ENCODE measurements at places on chromosomes 11 and 22.

DNA sequence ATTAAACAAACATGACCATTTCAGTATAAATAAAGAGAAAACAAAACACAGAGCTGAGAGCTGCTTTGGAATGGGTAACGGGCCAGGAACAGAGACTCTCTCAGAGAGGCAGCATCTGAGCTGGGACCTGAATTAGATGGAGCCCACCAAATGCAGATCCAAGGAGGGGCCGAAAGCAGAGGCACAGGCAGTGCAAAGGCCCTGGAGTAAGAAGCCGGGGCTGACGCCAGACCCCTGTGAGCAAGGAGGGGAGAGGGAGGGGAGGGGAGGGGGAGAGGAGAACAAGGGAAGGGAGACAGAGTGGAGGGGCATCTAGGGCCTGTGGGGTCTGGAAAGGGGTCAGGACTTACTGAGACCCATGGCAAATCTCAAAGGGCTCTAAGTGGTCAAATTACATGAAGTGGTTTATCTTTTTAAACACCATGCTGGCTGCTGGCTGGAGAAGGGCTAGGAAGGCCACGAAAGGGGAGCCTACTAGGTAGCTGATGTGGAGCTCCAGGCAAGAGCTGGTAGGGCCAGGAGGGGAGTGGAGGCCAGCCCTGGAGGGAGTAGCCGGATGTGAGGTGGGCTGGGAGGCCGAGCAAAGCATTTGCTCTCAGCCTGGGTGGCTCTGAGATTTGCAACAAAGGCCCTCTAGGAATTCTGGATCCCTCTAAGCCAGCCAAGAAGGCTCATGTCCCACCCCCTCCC lies 3.2 kb downstream of the OSBPL5 start:
- DNase-seq: no peak

- DNase-seq: peak; percentile 3
These were observed 89.7 kb downstream of the RELT start for GRCh38 chr11:73465871-73466270.

DNA sequence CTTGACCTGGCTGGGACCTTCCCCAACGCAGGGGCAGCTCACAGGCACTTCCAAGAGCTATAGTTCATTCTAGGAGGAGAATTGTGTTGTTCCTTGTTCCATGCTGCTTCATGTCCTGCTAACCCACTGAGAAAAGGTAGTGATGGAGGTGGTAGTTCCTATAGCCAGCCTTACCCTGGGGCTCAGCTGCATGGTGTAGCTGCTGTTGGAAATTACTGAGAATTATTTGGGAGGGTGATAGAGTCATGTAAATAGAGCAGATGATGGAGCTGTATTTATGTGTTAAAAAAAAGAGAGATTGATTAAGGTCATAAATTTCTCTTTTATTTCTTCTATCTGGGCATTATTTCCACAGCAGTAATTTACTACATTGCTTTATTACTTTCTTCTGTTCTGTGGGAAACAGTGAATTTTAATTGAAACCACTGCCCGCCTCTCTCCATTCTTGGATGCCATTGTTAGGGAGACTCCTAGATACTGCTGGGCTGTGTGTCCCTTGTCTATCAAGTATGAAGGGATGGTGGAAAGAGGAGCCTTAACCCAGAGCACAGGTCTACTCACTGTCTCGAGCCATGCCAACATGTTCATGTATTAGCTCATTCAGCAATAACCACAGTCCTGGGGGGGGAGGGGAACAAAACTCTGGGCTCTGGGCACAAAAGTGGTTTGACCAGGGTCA lies 309.2 kb downstream of the FAT3 start:
- no peak for DNase-seq

- no peak for DNase-seq
These were observed 150.7 kb downstream of the TRPC6 start for GRCh38 chr11:101433151-101433550.

DNA sequence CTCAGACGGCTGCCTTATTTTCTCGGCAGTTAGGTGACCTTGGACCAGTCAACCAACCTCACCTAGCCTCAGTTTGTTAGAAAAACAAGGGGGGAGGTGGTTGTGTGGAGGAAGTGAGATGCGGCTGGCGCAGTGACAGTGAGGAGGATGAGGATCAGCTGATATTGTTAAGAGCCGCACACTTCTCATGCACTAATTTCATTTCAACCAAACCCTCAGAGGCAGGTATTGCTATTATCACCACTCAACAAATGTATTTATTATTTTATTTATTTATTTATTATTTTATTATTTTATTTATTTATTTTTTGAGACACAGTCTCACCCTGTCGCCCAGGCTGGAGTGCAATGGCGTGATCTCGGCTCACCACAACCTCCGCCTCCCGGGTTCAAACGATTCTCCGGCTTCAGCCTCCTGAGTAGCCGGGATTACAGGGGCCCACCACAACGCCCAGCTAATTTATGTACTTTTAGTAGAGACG lies 2.1 kb downstream of the LGALS1 start:
- no peak for DNase-seq

DNA sequence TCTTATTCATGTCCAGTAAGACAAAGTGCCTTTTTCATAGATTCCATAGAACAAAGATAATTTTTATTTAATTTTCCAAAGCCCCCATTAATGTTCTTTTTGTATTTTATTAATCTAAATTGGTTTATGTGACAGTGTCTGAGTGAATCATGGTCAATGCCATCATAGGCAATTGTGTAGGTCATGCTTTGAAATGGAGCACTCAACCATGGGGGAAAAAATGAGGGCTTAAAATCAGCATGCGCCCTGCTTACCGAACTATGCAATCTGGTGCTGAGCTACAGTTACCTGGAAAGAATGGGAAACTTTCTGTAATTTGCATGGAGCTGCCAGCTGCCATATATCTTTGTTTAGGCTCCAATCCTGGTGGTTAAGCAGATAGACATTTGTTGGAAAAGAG lies 28.4 kb upstream of the RAB38 start:
- DNase-seq: no peak

- DNase-seq: peak; percentile 95
These were observed 111.4 kb downstream of the SPON1 start for GRCh38 chr11:14073849-14074476.

DNA sequence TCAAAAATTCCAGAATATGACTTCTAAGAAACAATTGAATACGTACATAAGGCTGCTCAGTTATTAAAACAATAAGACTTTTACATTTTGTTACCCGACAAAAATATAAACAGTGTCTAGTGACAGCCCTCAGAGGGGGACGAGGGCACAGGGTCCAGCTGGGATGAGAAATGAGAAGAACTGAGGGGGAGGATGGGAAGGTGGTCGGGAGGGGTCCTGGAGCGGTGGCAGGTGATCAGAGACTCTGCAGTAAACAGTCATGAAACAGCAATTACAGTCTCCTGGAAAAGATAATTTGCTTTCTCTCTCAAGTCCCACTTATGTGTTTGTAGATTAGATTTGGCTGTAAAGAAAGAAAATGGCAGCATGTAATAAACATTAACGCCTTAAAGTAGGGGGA lies 56.0 kb downstream of the PACSIN2 start:
- no peak for DNase-seq

DNA sequence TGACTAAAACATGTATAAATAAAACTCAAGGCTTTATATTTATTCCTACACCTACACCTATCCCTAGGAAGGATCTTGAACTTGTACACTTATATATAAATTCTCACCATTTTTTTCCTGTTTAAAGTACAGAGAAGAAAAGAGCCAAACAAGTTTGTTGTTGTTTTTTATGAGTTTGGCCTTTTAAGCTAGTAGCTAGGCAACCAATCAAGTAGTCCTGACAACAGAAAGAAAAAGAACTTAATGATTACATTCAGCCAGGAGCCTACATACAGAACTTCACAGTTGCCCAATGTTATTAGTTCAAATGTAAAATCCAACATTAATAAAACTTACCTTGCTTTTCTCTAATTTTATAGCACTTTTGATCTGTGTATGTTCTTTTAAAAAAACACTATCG lies 316.2 kb downstream of the SOX6 start:
- DNase-seq: no peak

DNA sequence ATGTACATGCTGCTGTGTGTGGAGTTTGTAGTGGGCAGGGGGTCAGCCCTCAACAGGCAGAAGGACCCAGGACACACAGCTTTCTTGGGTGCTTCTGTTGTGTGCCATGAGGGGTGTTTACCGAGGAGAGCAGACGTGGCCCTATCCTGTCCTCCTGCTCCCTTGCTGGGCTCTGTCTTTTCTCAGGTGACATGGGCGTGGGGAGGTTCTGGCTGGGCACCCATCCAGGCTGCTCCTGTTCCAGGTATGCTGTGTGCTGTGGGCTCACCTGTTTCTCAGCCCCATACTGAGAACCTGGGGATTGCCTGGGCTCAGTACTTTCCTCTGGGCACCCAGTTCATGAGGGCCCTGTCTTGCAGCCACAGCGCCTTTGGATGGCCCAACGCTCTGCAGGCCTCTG lies 23.3 kb downstream of the MICALL1 start:
- no peak for DNase-seq

DNA sequence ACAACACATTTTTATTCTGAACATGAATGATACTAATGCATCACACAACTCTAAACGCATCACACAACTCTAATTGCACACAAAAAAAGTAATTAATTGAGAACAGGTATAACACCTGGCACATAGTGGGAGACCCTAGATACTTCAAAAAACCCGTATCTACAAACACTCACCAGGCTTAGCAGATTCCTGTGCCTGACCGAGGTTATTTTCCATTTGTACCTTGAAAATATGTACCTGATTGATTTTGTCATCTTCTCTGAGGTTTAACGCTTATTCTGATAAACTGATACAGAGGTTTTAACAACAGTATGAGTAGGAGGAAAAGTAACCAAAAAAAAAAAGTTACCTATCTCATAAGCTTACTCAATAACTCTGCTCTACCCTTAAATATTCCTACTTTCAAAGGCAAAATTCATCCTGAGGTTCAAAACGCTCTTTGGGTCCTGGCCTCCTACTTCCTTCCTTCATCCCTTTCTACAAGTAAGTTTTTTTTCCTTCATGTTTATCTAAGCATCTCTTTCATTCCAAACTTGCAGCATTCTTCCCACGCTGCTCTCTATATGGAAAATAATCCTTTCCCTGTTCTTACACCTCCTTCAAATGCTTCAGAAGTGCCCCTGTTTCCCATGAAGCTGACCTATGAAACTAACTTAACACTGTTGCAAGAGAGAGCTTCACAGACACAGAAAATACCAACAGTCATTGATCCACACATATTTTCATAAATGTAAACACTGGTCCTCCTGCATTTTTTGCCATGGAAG lies 73.3 kb downstream of the ETS1 start:
- no peak for DNase-seq

DNA sequence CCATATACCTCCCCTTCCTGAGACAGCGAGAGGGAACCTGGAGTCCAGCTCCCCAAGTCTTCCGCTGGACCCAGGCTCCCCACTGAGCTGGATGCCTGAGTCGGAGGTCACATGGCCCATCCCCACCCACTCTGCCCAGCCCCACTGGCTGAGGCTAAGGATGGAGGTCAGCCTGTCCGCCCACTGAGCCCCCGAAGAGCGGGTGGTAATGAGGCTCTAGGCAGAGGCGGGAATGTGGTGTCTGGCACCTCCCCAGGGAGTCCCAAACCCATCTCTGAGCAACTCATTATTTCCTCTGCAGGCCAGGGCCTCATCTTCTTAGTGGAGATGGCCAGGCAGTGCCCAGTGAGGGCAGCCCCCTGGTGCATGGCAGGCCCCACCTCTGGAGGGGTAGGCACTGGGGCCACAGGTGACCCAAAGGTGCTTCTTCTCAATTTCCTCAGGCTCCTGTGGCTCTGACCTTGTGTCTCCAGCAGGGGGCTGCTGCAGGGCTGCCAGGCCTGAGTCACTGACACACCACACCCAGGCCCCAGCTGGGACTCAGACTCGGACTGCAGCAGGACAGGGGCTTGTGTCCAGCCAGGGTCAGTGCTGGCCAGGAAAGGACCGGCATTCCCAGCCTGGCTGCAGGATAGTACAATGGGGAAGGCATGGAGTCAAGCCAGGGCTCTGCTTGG lies 10.2 kb upstream of the PDE2A start:
- DNase-seq: peak; percentile 37

- DNase-seq: no peak
These were observed 346.4 kb upstream of the B3GAT1 start for GRCh38 chr11:134758342-134758931.

GRCh38 chr11:1490651-1491050 lies 4.1 kb upstream of the MOB2 start:
- no peak for DNase-seq

- no peak for DNase-seq
These were observed 14.8 kb upstream of the MPPED1 start for GRCh38 chr22:43396934-43397457.

Measured in fibroblast of skin of abdomen (primary cell).